Activated CD8-positive, alpha-beta memory T cell treated with anti-CD3 and anti-CD28 coated beads for 1 hour (primary cell): ENCODE measurements at places on chromosomes 6 and 20.

DNA sequence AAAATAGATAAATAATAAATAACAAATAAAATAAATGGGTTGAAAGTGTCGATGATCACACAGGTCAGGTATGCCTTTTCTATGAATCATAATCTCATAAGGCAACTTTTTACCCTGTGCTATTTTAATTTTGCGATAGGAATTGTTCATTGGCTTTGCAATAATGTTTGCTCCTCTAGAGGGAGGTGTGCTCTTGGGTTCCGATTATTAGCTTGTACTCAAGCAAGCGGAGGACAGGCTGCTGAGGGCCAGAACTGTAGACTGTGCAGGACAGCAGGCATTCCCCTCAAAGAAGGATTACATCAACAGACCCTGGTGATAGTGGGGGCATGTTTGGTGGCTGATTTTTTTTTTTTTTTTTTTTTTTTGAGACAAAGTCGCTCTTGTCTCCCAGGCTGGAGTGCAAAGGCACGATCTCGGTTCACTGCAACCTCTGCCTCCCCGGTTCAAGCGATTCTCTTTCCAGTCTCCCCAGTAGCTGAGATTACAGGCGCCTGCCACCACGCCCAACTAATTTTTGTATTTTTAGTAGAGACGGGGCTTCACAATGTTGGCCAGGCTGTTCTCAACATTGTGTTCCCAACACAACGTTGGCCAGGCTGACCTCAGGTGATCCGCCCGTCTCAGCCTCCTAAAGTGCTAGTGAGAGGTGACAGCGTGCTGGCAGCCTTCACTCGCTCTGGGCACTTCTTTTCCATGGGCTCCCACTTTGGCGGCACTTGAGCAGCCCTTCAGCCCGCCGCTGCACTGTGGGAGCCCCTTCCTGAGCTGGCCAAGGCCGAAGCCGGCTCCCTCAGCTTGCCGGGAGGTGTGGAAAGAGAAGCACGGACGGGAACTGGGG lies 35.6 kb downstream of the RIOK1 start:
- DNase-seq = no peak

GRCh38 chr6:67200626-67201403 lies 1434.3 kb upstream of the ADGRB3 start:
- DNase-seq = no peak

- no peak for DNase-seq
Measured at GRCh38 chr6:1574890-1575209, 34.9 kb upstream of the FOXC1 start.

GRCh38 chr20:37315021-37315451 lies 25.6 kb downstream of the MANBAL start:
- DNase-seq = no peak

DNA sequence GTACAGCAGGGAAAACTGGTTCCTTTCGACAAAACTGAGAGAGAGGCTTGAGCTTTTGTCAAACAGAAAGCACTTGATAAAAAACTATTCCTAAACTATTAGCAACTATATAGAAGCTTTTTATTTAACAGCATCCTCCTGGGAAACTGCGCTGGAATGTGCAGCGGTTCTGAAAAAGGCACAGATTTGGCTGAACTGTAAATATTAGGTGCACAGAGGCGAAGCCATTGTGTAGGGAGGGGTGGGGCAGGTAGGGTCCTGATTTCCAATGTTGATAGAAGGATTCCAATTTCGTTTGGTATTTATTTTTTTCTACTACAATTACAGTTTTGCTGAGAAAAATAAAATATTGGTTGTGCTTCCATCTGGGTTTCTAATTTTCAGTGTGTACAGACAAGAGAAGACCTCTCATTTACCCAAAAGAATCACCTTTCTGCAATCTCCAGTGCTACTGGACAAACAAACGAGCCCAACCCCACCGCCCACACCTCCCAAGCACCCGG lies 698 bp upstream of the SH3BGRL2 start:
- no peak for DNase-seq

- DNase-seq = no peak
Measured at GRCh38 chr6:35282472-35282871, 15.1 kb upstream of the DEF6 start.
